ENCODE measurements at places on chromosomes 2 and 18. TPM values are rescaled to one million over a fixed set of nuclear protein-coding genes. Genes with fewer than 3 reads are reported as not detected.
A peak's percentile ranks its signal among the peaks of the same experiment; 100 is the strongest.

Gene MYOM1
- not detected for total RNA-seq

Gene LNPK
- 46.0 TPM for total RNA-seq

Gene PTPRM
- 68.3 TPM for total RNA-seq

DNA sequence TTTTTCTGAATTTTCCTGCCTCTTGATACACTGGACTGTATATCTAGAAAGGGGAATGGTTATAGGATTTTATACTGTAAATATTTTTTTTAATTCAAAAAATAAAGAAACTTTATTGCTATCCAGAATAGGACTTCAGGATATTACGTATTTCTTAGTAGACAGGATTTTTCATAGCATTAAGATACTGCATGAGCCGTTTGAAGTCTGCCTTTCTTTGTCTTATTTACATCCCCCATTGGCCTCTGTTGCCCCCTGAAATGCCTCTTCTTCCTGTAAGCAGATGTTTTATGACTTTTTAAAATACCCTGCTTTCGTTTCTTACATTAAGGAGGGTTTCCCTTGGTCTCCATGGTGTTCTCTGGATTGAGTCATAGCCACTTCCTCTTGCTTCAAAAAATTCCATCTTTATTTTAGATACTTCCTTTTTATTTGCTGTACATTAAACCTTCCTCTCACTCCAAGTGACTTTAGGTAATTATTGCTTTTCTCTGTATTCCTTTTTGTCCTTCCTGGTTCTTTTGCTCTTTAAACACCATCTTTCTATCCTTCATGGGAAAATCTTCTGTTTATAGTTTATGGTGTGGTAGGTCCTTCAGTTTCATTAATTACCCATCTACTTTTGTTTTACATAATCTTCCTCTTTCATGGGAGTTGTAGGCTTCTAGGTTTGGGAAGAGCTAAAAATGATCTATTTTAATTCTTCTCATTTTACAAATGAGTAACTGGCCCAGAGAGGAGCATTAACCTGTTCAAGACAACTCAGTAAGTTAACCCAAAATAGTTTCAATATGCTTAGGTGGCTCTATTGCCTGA, 72.6 kb downstream of the ZNF532 start:
- peak; percentile 33 for DNase-seq

GRCh38 chr2:1731447-1731962, 12.8 kb downstream of the PXDN start:
- DNase-seq, result peak; percentile 73

Gene SLC19A3
- total RNA-seq, result not detected

- DNase-seq, result no peak
These were observed 43.1 kb downstream of the KCTD18 start for GRCh38 chr2:200466425-200467418.

- DNase-seq, result no peak
These were observed 69.6 kb downstream of the PHLPP1 start for GRCh38 chr18:62784966-62785413.

Gene PDIA6
- total RNA-seq, result 327 TPM

- DNase-seq, result no peak
These were observed 81.1 kb downstream of the SLC66A3 start for GRCh38 chr2:11236335-11236734.

DNA sequence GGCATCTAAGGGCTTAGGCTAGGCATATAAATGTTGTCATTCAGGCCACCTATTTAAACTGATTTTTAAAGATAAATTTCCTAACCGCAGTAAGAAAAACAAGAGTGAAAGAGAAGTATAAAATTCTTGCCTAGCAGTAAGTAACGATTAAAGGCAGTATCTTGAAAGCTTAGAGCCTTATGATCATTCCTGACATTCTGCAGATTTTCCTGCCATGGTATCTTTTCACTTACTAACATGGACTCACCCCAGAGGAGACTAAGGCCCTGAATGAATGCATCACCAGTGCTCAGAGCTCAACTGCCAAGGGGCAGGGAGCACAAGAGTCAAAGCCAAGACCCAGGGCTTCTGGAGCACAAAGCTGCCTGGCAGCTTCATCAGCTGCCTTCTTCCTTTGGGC, 133.1 kb downstream of the GCA start:
- DNase-seq, result no peak

GRCh38 chr2:165109915-165110314, 93.9 kb downstream of the SCN3A start:
- DNase-seq, result no peak

- DNase-seq, result no peak
These were observed 13.8 kb upstream of the CCDC68 start for GRCh38 chr18:54973046-54973445.

Gene HSPD1
- total RNA-seq, result 468 TPM

- DNase-seq, result no peak
These were observed 18.9 kb upstream of the FZD7 start for GRCh38 chr2:202014759-202015211.

DNA sequence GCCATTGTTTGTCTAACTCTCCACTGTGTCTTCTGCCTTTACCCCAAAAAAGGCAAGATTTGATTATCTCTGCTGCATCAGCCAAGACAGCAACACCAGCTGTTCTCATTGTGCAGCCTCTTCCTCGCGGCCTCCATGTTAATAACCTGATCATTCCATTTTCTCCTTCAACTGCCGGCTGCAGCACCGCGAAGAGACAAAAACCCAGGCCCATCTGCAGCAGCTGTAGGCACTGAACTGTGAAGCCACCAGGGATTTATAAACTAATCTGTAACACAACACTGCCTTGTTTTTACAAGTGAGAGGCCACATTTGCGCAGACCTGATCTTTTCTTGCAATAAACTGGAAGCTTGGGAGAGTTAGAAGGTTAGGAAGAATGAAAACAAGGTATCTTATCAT, 147.8 kb downstream of the SATB2 start:
- DNase-seq, result no peak

Gene CYTIP
- total RNA-seq, result not detected
